ENCODE measurements at places on chromosomes 11 and 22.
A peak's percentile ranks its signal among the peaks of the same experiment; 100 is the strongest.

- DNase-seq, result no peak
Measured at GRCh38 chr11:35141571-35141971, 2.6 kb downstream of the CD44 start.

GRCh38 chr11:119615882-119616196 lies 113.2 kb downstream of the NECTIN1 start:
- peak; percentile 35 for DNase-seq

DNA sequence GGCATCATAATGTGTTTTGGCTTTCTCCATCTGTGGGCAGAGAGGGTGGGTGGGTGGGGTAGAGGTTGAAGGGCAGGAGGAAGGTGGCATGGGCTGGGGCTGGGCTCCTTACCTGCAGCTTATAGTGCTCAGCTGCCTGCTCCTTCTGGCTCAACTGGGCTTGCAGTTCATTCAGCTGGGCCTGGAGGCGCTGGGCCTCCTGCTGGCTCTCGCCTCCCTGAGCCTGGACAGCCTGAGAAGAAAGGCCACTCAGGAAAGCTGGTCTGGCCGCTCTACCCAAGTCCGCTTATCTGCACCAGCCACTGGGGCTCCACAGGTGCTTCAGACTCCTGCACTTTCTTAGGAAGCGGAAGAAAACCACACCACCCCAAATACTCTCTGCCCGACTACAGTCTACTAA lies 10.4 kb downstream of the IL18BP start:
- DNase-seq, result no peak

GRCh38 chr11:45167283-45167682 lies 20.8 kb downstream of the PRDM11 start:
- no peak for DNase-seq
